ENCODE measurements at places on chromosomes 5 and 9.

DNA sequence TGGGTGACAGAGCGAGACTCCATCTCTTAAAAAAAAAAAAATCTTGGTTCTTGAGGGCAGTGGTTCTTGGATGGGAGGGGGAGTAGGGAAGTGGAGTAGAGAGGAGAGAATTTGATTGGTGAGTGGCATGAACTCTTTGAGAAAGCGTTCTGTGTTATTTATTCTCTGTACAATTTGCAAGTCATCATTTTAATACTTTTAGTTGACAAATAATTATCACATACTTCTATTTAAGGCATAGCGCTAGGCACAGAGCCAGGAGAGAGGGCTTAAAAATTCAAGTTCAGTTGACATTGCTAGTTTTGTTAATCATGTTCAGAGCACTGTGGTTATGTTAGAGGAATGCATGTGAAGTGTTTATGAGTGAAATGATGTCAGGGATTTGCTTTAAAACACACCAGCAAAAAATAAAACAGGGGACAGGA lies 24.6 kb downstream of the HSDL2 start:
- no peak for DNase-seq

DNA sequence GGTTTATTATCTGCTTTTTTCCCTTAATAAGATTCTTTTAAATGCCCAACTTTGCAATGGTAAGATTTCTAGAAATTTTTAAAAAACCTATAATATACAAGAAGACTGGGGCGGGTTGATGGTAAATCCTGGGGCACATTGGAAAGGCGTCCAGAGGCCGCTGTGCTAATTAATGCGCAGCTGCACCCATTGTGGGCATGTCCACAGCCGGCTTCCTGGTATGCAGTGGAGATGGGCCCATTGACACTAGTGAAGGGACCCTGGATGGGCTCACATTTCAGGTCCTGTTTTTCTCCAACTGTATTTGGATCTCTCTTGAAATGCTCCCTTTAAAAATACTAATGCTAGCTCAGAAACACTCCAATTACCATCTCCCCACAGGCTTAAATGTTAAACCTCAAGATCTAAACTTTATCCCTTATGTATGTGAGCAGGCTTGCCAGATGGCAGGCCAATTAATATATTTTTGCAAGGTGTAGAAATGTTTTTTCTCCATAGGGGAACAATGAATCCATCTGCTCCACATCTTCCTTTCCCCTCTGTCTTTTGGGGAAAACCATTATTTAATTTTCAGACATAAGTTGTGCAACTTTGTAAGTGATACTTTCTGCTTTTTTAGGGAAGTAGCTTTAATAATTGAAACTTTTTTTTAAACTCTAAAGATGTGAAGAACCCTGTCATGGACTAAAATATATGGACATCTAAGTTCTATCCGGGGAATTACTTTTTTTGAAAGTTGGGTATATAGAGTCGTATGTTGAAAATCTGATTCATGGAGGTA lies 177.3 kb downstream of the CD180 start:
- DNase-seq: no peak

GRCh38 chr9:131562032-131562959 lies 17.0 kb downstream of the PRRT1B start:
- DNase-seq: no peak

DNA sequence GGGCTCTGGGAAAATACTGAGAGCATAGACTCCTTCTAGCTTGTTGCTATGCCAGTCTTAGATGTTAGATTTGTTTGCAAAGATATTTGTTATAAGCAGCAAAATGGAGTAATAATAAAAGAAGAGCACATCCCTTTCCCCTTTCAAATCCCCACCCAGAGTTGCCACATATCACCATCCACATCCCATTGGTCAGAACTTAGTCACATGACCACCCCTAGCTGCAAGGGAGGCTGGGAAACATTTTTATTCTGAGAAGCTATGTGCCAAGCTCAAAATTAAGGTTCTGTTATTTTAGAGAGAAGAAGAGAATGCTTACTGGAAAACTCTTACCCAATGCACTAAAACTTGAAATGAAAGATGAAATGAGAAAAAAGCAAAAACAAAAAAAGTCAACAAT lies 193.9 kb upstream of the MVB12B start:
- DNase-seq: no peak
